ENCODE measurements at places on chromosomes 5 and 9.

DNA sequence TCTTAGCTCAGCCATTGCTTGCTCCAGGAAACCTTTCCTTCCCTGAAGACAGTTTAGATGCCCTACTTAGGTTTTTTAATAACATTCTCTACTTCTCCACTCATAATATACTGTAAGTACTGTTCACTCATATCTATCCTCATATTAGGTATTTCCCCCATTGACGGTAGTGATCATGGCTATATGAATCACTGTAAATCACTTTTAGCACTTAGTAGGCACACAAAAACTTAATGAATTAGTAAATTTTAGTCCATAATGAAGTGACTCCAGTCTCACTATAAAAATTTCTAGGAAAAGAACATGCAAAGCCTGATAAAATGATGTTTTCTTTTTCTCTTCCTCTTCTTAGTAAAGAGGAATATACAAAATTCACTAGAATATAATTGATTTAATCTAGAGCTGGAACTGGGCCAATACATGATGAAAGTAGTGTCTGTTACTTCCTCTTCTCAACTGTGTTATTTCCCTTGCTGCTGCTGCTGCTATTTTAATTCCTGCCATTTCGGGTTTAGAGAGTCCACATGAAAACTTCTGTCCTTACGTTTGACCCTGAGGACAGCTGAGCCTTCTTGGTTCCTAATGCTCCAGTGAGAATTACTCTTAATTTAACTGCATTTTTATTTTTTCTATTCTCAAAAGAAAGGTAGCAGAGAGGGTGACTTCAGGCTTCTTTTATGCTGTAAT is 73.5 kb downstream of the LNPEP start:
- DNase-seq, result no peak

- no peak for DNase-seq
Measured at GRCh38 chr9:127684576-127684975, 22.2 kb upstream of the CFAP157 start.

GRCh38 chr9:1434052-1434767 is 384.1 kb downstream of the DMRT2 start:
- no peak for DNase-seq

DNA sequence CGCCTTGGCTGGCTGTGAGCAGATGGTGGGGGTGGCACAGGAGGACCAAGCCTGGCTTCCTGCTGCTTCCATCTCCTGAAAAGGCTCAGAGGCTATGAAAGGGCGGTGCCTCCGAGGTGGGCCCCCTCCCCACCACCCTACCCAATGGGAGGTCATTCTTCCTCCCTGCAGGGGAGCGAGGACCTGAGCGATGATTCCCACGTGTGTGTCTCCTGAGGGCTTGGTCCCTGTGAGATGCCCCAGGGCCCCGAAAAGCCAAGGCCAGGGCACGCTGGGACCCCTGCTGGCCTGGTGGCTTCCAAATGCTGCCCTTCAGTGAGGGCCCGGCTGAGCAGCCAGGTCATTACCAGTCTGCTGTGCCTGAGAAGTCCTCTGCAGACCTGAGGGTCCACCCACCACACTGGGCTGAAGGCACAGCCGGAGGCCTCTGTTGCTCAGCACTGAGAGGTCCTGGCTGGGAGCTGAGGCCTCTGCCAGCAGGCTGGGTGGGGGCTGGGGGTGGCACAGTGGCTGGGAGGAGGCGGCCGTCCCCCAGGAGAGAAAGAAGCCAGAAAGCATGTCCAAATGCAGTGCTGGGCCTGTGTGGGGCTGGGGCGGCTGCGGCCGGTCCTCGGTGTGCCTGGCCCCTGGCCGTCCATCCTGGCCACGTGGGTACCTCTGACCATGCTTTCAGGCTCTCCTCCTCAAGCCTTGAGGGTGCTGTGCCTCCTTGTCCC is 14.0 kb upstream of the SLC6A19 start:
- DNase-seq, result no peak

DNA sequence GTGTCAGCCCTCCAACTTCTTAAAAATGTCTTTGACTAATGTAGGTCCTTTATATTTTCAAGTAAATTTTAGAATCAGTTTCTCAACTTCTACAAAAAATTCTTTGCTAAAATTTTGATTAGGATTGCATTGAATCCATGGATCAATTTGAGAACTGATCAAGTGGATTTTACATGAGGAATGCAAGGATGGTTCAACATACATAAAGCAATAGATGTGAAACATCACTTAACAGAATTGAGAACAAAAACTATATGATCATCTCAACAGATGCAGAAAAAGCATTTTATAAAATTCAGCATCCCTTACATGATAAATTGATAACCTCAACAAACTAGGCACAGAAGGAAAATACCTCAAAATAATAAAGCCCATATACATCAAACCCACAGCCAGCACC is 190.8 kb downstream of the AUH start:
- DNase-seq, result no peak

DNA sequence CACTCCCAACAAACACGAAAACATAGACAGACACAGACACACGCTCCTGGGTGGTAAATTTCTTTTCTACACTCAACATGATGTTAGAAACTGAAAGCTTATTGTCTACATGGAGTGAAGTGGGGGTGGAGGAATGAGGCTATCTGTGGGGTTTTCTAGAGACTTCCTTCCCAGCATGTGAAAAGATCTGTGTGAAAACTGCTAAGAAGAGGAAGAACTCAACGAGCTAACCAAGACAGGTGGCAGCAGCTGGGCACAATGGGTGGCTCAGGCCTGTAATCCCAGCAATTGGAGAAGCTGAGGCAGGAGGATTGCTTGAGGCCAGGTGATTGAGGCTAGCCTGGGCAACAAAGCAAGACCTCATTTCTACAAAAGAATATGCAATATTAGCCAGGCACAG is 7.6 kb downstream of the FYB1 start:
- DNase-seq, result peak; percentile 34

GRCh38 chr9:24011009-24011717 is 185.1 kb upstream of the ELAVL2 start:
- no peak for DNase-seq

GRCh38 chr9:16029796-16030363 is 477.0 kb downstream of the CCDC171 start:
- no peak for DNase-seq
